Kidney (tissue), 22 donors: ENCODE measurements at places on chromosomes 3 and 15. TPM values are rescaled to one million over a fixed set of nuclear protein-coding genes. Genes with fewer than 3 reads are reported as not detected.

DNA sequence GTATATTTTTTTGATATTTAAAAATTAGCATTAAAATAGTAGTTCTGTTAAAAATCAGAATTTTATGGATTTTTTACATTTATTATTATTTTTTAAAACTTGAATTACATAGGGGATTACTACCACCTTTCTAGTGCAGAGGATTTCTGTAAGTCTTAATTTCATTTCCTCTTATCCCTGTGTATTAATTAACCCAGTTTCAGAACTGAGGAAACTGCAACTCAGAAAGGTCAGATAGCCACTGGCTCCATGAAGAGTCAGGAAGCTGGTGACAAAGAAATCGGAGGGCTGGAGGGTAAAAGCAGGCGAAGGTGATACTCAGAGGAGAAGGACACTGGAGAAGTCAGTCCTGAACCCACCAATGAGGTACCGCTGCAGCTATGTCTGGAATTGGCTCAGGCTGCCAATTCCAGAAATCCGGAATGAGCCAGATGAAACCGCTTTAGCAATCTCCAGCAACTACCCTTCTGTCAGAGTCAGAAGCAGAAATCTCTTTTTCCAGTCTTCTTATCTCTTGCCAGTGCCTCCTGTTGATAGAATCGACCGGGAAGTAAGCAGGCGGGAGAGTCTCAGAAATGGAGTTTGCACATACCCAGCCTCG is 308.5 kb downstream of the SV2B start:
- no peak for DNase-seq

Gene LRTM1
- not detected for polyA plus RNA-seq

DNA sequence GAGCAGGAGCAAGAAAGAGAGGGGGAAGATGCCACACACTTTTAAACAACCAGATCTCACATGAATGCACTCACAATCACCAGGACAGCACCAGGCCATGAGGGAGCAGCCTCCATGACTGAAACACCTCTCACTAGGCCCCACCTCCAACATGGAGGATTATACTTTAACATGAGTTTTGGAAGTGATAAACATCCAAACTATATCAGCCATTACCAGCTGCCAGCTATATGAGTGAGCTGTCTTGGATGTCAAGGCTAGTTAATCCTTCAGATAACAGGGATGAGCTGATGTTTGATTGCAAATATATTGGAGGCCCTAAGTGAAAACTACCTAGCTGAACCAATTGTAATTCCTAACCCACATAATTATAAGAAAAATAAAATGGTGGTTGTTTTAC is 108.4 kb upstream of the DCBLD2 start:
- DNase-seq: no peak

GRCh38 chr15:55344206-55344605 is 25.2 kb downstream of the PIGB start:
- no peak for DNase-seq

- no peak for DNase-seq
Measured at GRCh38 chr3:73543412-73543811, 81.3 kb downstream of the PDZRN3 start.

DNA sequence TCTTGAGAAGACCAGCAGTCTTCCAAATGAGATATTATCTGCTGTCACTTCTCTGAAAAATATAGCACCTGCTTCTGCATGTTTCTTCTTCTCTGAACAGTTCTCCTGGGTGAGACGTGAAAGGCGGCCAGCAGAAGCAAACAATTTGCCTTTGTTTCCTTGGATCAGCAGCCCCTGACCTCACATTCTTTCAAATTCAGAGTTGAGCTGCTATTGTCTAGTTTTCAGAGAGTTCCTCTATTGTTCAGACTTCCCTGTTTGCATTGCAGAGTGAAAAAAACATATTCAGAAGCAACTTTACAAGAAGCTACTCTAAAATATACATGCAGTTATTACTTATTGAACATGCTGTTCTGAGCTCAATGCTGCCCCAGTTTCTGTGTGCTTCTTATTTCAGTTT is 653.6 kb downstream of the NAALADL2 start:
- no peak for DNase-seq

Gene EFHB
- 3.5 TPM for polyA plus RNA-seq

GRCh38 chr15:31390029-31390428 is 63.4 kb downstream of the KLF13 start:
- DNase-seq: no peak

Gene MTMR10
- polyA plus RNA-seq: 26.2 TPM

DNA sequence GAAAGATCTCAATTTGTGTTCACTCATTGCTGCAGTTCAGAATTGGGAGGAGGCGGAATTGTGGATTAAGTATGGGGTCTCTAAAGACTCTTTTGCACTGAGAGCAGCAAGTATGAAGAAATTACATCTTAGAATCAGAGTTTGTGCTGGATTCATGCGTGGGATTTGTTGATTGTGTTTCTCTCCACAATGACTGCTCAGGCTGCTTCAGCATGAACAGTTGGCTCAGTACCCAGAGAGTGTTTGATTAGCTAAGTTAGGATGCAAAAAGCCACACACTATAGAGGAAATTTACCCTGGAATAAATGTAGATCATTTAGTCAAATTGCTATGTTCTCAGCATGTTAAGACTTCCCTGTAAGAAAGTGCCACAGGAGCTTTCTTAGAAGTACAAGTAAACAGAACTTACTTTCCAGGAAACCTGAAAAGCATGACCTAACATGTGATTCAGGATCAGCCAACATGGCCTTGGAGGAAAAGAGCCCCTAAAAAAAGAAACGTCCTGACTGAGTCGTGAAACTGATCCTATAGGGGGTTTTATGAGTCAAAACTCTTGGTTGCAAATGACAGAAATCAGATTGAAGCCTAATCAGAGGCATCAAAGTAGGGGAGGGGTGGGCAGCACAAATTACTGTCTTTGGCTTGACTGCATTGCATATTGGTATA is 32.6 kb downstream of the HHLA2 start:
- DNase-seq: no peak

DNA sequence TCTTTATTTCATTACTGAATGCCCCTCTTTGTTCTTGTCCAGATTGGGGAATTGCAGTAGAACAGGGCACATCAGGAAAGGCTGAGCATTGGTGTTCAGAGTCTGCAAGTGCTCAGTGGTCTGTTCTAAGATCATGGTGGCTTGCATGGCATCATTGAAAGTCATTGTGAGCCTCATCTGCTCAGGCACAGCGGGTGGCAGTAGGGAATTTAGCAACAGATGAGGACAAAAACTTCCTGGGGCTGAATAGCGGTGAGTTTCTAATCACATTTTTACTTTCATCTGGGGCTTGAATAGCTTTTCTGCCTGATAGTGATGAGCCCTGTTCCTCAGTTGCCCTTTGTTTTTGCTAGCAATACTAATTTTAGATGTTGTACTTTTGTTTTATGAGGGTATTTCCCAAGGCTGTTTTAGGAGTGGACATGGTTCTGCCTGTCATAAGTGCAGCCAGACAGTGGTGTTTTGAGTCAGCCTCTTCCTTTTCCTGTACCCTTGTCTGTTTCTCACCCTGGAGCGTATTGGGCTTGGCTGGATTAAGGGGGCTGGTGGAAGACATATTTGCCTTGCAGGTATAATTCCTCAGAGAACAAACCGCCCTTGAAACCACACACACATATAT is 127.2 kb upstream of the IL12A start:
- DNase-seq: no peak

Gene SLC2A2
- 31.0 TPM for polyA plus RNA-seq

DNA sequence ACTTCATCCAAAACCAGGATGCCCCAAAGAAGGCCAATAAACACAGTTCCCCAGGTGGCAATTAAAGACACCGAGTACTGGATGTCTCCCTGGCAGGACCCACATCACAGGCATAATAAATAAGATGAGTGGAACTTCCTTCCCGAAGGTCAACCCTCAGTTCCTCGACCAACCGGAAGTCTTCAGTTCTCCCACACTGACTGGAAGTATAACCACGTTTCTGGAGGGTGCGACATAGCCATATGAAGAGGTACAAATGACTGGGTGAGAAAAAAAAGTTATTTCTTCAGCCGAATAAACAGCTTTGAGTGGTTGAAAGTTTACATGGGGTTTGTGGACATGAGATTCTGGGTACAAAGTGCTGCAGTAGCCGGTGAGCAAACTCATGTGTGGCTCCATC is 34.6 kb upstream of the MUC13 start:
- no peak for DNase-seq

- peak; percentile 11 for DNase-seq
Measured at GRCh38 chr15:51620641-51621040, 1.9 kb downstream of the DMXL2 start.

GRCh38 chr3:181431748-181432147 is 280.0 kb upstream of the SOX2 start:
- DNase-seq: no peak

DNA sequence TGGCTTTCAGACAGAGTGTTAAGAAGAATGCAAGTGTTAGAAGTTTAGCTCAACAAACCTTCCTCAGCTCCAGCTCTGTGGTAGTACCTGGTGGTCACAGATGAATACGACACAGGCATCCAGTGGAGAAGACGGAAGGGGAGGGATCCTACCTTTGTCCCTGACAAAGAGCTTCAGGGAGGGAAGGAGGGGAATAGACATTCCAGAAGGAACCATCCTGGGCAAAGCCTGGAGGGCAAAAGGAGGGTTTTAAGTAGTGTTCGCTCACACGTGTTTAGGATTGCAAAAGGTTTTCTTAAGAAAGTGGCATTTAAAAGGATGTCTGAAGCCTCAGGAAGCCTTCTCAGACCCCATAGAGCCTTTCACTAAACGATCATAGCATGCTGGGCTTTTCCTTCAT is 2.8 kb downstream of the CHCHD4 start:
- no peak for DNase-seq

GRCh38 chr15:78923015-78923414 is 21.8 kb downstream of the CTSH start:
- no peak for DNase-seq

GRCh38 chr3:179227349-179227748 is 23.6 kb downstream of the KCNMB3 start:
- DNase-seq: no peak

Gene CCDC51
- 32.8 TPM for polyA plus RNA-seq

GRCh38 chr15:35838424-35839111 is 292.6 kb upstream of the DPH6 start:
- DNase-seq: no peak

- DNase-seq: no peak
Measured at GRCh38 chr3:20648921-20649381, 462.9 kb upstream of the SGO1 start.
